AML-193 (cell line): ENCODE measurements at places on chromosomes 3 and 15.

GRCh38 chr15:70164910-70165715 lies 67.4 kb upstream of the TLE3 start:
- DNase-seq = no peak

GRCh38 chr3:11037241-11037873 lies 44.8 kb downstream of the SLC6A1 start:
- no peak for DNase-seq

DNA sequence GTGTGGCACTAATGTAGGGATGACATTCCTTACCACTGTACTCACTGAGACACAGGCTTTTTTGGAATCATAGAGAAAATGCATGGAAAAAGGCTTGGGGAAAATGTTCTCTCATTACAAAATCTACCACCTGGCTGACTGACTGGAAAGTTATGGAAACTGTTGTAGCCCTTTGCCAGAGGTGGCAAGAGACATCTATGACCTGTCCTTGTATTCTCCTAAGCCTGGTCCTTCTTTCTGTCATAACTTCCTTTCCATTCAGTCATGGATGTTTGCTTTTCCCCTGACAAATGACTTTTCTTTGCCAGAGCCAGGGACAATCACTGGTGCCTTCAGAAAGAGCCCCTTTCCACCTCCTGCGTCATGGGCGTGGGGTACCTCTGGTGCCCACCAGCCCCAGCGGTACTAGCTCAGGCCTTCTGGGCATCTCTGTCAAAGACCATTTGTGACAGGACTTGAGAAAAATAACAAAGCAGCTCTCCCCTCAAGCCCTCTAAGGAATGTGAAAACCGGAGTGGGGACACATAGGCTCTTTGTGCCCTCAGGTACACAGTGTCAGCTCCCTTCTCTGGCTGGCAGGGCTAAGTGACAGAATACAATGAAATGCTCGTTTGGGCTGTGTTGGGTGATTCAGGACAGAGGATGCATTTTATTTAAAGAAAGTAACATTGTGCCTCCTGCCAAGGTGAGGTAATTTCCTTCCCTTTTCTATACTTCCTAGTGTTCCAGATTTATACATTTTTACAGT lies 381.1 kb upstream of the RASGRP1 start:
- no peak for DNase-seq

- no peak for DNase-seq
Observed at GRCh38 chr3:58573640-58574039, 3.6 kb downstream of the FAM107A start.

- no peak for DNase-seq
Observed at GRCh38 chr3:189849262-189849661, 218.1 kb downstream of the TP63 start.

DNA sequence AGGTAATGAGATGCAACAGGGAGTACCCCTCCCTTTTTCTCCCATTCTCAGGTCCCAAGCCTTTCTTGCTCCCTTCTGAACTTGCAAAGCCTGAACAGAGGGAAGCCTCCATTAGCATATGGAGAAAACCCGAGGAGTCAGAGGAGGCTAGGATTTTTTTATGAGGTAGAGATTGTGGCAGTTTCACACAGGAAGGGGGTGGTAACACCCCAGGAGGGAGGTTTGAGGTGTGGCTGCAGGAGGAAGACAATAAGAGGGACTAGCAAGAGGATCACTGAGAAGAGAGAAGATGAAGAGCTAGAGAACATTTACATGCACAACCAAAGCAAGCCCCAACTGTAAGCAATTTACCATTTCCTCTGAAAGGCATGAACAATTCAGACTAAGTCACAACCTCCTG lies 322.7 kb downstream of the SV2B start:
- no peak for DNase-seq

- DNase-seq = peak; percentile 88
Observed at GRCh38 chr3:115092220-115092791, 54.8 kb downstream of the ZBTB20 start.

GRCh38 chr15:80921736-80922410 lies 67.7 kb downstream of the MESD start:
- DNase-seq = no peak

DNA sequence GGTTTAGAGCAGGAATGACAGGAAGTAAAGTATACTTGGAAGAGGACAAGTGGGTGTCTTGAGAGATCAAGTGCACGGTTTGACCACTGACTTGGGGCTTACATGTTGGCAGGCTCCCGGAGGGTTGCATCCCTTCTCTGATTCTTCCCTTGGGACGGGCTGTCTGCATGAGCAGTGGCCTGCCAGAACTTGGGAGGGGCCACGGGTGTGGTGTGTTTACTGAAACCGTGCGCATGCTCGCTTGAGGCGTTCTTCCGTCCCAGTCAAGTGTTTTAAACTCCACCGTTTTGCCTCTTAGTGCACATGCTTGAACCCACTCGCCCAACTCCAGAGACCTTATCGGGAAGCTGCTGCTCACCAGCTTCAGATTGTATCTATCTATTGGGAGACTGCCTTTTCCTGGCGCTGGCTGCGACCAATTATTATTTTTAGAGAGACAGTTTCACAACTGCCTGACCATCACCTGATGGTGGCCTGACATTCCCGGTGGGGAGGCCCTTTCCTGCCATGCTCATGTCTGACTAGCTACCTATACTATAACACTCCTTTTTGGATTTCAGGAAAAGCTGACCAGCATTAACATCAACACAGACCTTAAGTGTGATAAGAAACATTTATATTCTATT lies 14.9 kb upstream of the C3orf22 start:
- no peak for DNase-seq

DNA sequence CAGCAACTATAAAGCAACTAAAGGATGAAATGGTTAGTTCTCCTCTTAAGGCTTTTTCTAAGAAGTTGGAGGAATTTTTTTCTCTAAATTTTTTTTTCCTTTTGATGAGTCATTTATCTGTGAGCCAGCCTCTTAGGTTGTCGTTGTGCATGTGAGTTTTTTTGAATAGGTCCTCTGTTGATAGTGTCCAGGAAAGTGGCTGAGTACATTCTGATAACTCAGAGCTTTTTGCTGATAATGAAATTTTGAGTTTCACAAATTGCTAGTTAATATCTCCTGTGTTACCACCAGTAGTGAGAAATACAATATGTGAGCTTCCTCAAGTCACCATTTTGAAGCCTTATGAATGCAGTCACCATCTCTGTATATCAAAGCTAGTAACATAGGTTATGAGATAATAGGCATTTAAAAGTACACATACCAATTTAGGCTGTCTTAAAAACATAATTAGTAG lies 7.1 kb upstream of the LXN start:
- no peak for DNase-seq

DNA sequence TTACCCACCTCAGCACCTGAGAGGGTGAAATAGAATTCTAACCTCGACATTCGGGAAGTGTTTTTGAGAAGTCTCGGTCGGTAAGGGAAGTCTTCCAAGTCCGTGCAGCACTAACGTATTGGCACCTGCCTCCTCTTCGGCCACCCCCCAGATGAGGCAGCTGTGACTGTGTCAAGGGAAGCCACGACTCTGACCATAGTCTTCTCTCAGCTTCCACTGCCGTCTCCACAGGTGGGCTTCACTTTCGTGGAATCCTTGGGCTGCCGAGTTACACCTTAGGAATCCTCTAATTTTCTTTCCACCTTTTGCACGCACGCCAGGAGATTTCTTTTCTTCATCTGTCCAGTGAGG lies 775 bp downstream of the CCNDBP1 start:
- DNase-seq = peak; percentile 36

DNA sequence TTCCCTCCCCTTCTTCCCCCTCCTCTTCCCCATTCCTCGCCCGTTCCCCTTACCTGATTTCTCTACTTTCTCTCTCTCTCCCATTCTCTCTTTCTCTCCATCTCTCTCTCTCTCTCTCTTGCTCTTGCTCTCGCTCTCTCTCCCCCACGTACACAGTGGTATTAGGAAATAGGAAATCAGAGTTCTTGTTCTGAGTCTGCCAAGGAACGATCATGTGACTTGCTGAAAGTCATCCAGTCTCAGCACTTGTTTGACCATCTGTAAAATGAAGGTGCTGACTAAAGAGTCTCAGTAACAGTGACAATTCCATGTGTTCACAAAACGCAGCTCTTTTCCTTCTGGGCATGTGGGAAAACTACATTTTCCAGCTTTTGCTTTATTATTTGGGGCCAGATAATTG lies 445.0 kb upstream of the TGFBR2 start:
- peak; percentile 40 for DNase-seq

GRCh38 chr3:108590460-108590859 lies 938 bp downstream of the DZIP3 start:
- DNase-seq = no peak

DNA sequence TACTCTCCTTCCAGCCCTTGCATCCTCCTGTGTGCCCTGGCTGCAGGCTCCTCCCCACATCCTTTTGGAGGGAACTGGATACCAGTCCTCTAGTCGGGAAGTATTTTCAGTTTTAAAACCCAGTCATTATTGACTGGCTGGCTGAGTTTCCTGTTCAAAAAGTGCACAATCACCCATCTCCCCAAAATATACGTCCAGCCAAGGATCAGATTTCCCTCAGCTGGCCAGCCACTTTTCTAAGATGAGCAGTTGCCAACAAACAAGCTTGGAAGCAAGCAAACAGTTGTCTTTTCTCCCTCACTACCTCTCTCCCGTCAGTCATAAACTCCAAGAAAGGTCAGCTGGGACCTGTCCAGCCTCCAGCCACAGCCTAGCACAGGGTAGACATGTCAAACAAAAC lies 147.7 kb upstream of the GALNT15 start:
- DNase-seq = no peak

GRCh38 chr15:75067123-75067830 lies 43.9 kb downstream of the PPCDC start:
- DNase-seq = peak; percentile 43

DNA sequence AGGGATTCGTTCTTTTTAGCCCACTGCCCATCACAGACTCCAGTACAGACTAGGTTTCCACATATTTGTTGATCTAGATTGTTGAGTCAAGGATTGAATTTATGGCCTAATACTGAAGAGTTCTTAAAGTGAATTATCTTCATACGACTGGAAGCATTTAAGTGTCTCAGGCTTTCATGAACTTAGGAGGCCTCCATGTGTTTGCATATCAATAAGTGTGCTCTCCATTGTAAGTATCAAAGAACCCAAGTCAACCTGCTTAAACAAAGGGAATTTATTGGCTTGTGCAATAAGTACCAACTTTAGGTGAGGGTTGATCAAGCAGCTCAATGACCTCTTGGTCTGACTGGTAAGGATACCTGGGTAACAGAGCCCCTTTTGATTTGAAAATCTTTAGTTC lies 382.1 kb downstream of the PDCD6IP start:
- DNase-seq = no peak

- DNase-seq = no peak
Observed at GRCh38 chr3:111269777-111270176, 198.2 kb downstream of the NECTIN3 start.

- DNase-seq = no peak
Observed at GRCh38 chr3:98259707-98260106, 4.3 kb upstream of the OR5H6 start.

GRCh38 chr3:188299068-188299467 lies 145.1 kb downstream of the LPP start:
- DNase-seq = no peak

GRCh38 chr3:132382267-132382666 lies 35.0 kb upstream of the DNAJC13 start:
- DNase-seq = no peak

DNA sequence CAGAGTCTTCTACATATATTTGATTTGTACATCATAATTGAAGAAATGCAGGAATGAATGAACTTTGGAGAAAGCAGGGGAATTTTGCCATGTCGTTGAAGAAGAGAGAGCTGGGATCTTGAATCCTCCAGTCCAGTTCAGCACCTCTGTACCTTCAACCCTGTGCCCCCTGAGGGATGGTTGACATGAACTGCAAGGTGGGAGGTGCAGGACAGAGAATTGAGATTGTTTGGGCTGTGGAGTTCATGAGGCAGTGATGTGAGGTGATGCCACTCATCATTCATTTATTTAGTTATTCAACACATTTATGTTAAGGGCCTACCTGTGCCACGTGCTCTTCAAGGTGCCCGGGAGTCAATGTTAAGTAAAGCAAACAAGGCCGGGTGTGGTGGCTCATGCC lies 104.6 kb downstream of the ARNT2 start:
- no peak for DNase-seq

GRCh38 chr3:41898631-41899030 lies 63.3 kb downstream of the ULK4 start:
- no peak for DNase-seq

- no peak for DNase-seq
Observed at GRCh38 chr3:184058029-184058428, 5.2 kb downstream of the HTR3C start.

GRCh38 chr3:76679541-76679940 lies 360.4 kb upstream of the ROBO2 start:
- DNase-seq = no peak

DNA sequence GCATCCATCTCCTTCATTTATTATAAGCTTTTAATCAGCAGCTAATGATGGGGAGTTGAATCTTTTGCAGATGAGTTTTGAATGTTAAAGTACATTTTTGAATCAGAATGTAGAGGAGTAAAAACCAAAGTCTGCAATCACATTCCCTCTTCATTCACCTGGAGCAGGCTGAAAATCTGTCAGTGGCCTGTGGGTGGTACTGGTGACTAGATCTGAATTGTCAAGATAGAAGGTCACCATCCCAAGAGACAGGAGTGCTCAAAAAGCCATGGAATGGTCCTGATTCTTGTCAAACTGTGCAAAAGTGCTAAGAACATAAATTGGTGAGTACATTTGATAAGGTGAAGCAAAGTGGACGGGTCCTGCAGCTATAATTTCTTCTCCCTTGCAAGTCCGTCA lies 881.3 kb upstream of the NR2F2 start:
- no peak for DNase-seq

DNA sequence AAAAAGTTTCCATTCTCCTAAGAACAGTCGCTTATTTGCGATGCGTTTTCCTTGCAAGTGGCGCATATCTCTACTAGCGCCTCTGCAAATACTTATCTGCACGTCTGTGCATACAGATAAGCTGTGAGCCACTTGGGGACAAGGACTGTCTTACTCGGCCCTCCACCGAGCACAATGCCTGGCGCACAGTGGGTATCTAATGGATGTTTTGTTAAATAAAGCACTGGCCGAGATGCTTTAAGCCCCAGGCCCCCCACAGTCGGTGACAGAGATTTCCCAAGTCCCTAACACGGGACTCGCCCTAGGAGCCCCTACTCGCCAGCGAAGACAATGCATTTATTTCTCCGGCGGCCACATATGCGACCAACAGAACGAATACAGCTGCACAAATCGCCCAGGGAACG lies 503 bp downstream of the HLTF start:
- peak; percentile 65 for DNase-seq

- no peak for DNase-seq
Observed at GRCh38 chr3:111517801-111518200, 24.2 kb upstream of the CD96 start.

- no peak for DNase-seq
Observed at GRCh38 chr3:63909431-63909830, 2.8 kb downstream of the SCAANT1 start.

- DNase-seq = no peak
Observed at GRCh38 chr3:157067114-157067513, 92.8 kb downstream of the CCNL1 start.

- no peak for DNase-seq
Observed at GRCh38 chr3:143658861-143659260, 189.4 kb downstream of the SLC9A9 start.

DNA sequence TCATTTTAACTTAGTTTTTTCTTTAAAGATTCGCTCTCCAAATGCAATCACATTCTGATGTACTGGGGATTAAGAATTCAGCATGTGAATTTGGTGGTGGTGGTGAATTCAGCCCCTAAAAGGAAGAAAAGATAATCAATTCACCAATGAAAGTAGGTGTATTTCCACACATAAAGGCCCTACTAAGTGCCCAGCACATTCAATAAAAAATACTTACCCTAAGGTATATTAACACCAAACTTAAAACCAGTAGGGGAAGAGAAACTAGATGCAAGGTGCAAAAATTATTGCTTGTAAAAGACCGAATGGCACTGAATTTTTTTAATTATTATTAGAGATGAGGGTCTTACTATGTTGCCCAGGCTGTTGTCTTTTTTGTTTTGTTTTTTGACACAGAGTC lies 16.8 kb upstream of the SUCNR1 start:
- DNase-seq = no peak
